SHP77 treated with DMSO at 0.1 percent for 48 hours (cell line): ENCODE measurements at places on chromosomes 12 and 14.

DNA sequence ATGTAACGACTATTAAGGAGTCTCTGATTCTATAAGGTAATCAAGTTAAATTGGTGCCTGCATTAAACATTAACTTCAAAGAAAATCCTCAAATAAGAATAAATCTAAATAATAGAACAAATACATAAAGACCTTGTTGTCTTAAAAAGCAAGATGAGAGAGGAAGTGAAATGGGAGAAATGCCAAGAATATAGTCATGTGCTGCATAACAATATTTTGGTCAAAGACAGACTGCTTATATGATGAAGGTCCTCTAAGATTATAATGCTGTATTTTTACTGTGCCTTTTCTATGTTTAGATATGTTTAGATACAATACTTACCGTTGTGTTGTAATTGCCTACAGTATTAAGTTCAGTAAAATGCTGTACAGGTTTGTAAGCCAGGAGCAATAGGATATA lies 213.6 kb downstream of the C12orf42 start:
- DNase-seq: no peak

DNA sequence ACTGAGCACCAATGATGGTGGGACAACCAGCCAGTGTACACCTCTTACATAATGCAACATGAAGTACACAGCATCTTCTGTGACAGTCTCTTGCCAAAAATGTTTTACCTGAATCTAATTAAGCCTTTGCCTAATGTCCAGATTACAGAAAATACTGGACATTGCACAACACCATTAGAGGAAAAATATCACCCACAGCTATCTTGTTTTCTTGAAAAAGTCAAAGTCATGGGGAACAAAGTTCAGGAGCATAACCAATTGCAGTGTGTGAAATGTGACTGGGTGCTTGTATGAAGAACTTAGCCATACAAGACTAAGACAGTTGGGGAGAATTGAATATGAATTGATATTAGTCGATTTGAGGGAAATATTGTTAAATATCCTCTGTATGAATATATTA lies 12.1 kb upstream of the ANO6 start:
- DNase-seq: no peak

DNA sequence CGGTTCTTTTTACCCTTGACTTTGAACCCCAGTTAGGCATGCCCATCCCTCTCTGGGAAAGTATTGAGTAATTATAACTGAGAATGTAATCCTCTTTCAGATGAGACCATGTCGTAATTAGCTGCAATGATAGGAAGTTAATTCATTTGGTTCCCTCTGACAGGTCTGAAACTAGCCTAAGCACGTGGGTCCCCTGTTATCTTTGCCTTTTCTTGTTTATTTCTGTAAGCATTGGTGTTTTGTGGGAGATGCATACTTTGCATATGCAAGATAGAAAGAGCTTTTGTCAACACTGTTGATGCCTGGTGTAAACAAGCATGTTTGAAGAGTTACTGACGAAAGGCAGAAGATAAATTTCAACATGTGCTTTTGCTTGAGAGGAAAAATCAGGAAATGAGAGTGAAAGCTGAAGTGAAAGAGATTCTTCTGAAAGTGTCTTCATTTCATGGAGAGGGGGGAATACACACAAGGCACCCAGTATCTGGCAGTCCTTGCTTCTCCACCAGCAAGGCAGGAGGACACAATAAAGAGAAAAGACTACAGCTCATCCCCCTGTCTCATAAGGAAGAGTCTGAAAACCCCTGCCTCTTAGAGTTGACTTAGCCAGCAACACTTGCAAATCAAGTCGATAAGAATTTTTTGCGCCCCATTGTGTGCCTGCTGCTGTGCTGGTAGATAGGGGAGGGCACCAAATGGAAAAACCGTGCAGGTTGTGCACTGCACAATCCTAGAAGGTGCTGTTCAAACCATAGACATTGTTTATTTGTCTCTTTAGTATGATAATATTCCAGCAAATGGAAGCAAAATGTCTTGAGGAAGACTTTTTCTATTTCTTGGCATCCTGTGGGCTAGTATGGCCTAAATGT lies 77.8 kb downstream of the SLC24A4 start:
- no peak for DNase-seq

DNA sequence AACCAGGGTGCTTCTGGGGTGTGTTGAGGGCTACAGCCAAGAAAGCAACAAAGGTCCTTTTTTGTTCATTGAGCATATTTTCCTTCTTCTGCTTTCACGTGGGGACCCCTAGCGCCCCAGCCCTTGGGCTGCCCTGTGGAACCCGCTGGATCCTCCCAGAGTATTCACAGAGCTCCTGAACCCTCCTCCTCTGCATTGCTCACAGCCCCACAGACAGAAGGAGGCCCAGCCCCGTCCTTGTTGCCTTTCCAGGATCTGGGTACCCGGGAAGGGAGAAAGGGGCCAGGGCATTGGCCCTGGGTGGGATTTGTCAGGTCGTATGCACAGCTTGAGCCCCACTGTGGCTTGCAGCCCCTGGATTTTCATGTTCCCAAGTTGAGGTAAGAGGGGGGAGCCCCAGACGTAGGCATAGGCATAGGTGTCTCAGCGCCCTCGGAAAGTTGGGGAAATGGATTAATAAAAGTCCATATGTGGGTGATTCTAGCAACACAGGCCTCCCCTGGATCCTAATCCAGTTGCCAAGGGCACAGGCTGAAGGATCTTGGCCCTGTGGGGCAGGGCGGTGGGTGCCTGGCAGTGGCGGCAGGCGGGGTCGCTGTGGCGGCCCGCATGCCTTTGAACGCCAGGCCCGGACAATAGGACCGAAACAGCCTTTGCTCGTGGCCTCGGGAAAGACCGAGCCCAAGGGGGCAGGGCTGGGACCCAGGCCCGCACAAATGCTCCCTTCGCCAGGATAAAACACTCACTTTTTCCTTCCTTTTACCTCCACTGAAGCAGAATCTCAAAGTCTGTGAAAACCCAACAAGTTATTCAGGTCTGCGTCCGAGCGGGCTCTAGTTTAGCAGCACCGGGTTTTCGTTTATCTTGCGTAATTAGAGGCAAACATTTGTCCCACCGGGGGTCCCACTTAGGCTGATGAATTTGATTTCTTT lies 3.0 kb upstream of the HOXC10 start:
- DNase-seq: no peak

GRCh38 chr14:90453401-90453951 lies 56.6 kb downstream of the CALM1 start:
- peak; percentile 42 for DNase-seq

DNA sequence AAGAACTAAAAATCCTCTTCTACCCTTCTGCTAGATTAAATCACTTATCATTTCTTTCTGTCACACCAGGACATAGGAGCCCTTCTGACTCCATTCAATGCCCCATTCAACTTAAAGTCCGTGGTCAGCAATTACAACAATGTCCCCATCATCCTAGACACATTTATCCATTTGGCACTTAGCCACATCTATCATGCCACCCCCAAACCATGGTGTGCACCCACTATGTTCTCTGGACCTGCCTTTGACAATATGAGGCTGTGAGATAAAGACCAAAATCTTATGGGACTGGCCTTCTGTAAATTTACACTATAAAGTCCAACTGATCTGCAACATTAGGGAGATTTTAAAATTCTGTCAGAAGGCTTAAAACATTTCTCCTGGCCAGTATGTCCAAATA lies 104.4 kb downstream of the SSPN start:
- no peak for DNase-seq

DNA sequence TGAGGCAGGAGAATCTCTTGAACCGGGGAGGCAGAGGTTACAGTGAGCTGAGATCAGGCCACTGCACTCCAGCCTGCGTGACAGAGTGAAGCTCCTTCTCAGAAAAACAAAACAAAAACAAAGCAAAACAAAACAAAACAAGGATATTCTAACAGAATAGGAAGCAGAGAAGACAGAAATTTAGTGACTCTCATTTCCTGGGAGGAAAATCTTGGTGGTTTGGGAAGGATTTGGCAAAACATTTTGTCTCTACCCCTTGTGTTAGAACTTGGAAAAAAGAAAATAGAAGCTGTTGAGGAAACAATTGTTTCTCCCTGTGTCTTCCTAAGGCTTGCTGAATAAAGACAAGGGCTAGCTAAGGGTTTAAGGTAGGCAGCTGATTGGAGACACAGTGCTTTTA lies 79.7 kb upstream of the PTPRR start:
- no peak for DNase-seq

DNA sequence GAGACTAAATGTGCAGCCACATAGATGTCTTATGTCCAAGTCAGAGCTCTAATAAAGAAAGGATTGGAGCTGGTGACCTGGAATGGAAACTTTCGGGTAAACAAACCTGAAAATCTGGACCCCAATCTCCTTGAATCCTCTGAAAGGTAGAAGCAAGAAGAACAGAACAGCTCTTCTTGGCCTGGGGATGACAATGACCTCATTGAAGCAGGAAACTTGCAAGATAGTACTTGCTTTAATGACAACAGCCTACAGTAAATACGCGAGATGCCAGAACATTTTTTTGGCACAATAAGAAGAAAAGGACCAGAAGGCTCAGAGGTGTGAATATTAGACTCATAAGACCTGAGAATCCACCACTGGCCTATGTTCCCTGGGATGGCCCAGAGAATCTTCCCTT lies 4.1 kb upstream of the PRIMA1 start:
- DNase-seq: no peak

GRCh38 chr14:89503431-89503996 lies 86.5 kb upstream of the FOXN3 start:
- no peak for DNase-seq

GRCh38 chr12:65518771-65519170 lies 240.3 kb downstream of the MSRB3 start:
- no peak for DNase-seq

- DNase-seq: no peak
Observed at GRCh38 chr14:61545726-61546455, 149.4 kb upstream of the HIF1A start.

GRCh38 chr12:19244312-19244711 lies 114.8 kb downstream of the PLEKHA5 start:
- no peak for DNase-seq

DNA sequence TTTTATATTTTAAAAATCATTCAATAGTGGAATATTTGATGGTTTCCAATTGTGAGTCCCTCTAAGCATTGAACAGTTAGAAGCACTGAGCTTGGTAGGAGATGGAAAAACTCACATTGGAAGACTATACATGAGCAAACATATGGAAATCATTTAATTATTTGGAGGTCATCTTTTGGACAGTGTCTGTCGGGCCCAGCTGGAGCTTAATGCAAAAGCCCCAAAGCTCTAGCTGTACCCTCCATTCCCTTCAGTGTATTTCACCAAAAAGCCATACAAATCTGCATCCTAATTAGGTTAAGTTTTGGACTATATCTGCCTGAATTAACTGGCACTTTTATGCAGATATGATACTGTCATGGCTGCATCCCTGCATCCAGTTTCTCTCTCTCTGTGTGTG lies 365.7 kb downstream of the FLRT2 start:
- no peak for DNase-seq

GRCh38 chr14:103209054-103209453 lies 85.8 kb downstream of the TNFAIP2 start:
- DNase-seq: no peak

DNA sequence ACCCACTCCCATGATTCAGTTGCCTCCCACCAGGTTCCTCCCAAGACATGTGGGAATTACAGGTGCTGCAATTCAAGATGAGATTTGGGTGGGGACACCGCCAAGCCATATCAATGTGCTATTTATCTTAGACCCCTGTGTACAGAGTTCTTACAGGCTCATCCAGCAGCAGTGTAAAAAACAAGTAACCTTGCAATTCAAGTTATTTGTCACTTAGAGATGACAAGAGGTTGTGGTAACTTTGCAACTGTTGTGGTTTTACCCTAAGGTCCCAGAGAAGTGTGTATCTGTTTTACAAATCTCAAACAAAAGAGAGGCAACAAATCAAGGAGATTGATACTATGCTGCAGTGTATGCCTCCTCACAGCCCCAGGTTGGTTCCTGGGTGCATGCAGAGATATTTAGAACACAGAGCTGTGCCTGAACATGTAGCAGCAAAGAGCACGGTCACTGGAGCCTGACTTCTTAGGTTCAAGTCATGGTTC lies 11.5 kb upstream of the HELB start:
- no peak for DNase-seq

- peak; percentile 84 for DNase-seq
Observed at GRCh38 chr12:113222730-113223531, 1.7 kb downstream of the TPCN1 start.

DNA sequence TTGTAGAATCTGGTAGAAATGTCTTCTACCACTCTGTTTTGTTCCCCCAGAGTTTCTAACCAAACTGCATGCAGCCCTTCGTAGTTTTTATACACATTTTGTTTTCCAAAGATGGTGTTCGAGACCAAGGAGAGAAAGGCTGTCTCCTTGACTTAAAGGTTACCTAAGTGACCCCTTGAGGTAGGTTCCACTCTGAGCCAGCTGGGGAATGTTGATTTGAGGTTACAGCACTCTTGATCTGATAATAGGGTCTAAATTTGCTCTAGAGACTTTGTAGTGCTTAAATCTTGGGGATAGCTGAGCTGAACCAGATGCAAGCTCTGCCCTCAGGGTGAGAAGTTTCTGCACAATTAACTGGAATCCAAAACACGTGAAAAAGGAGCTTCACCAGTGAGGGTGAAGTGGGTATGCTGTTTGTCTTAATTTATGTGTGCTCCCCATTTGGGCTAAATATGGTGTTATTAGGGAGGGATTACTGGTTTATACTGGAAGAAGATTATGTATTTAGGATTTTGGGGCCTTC lies 3.1 kb downstream of the TMBIM6 start:
- DNase-seq: no peak

- no peak for DNase-seq
Observed at GRCh38 chr14:74882103-74882920, 596 bp downstream of the DLST start.

GRCh38 chr12:1115484-1116231 lies 124.6 kb downstream of the ERC1 start:
- DNase-seq: no peak

DNA sequence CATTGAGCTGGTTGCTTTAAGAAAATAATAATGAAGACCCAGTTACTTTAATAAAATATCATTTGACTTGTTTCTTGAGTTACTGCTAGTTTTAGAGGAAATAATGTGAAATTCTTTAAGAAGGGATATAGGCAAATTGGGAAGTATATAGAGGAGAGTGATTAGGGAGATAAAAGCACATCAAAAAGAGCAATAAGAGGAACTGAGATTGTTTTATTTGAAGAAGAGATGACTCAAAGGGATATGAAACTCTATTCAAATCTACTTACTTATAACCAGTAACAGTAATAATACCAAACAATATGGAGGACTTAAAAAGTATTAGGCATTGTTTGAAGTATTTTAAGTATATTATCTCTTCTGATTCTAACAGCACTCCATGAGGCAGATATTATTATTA lies 37.1 kb downstream of the LRRK2 start:
- no peak for DNase-seq

GRCh38 chr12:105107171-105107493 lies 399 bp upstream of the WASHC4 start:
- DNase-seq: no peak

DNA sequence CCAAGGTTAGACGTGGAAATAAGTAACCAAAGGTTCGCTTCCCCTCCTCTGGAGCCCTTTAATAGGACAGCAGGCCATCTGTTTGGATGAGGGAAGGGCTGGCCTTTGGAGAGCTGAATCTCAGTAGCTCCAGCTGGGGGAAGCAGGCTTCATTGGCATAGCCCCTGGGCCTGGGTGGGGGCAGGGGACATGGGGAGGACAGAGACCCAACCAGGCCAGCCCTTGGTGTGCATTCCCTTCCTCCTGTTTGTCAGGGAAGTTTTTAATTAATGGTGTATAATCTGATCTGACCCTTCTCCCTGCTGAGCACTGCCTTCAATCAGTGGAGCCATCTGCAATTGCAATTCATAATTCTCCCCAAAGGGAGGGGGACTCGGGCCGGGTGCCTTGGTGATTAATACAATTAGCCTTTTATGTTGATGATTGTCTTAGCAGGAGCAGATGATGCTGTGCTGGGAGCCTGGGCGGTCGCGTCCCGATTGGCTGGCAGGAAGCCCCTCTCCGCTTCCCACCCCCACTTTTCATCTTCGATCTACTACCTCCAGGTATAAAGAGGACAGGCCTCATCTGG lies 6.4 kb downstream of the AQP6 start:
- DNase-seq: no peak
